ENCODE measurements at places on chromosomes 6 and 20. TPM values are rescaled to one million over a fixed set of nuclear protein-coding genes. Genes with fewer than 3 reads are reported as not detected.

Gene RFX6
- not detected for total RNA-seq

Gene RAB44
- total RNA-seq = 0.07 TPM

Gene ACTR5
- total RNA-seq = 4.7 TPM

Gene AGPAT4
- 3.7 TPM for total RNA-seq

Gene SLC35F1
- total RNA-seq = not detected

All from airway epithelial cell (primary cell).